SJSA1 (cell line): ENCODE measurements at places on chromosomes 4 and X. TPM values are rescaled to one million over a fixed set of nuclear protein-coding genes. Genes with fewer than 3 reads are reported as not detected.

- DNase-seq = no peak
These were observed 91.6 kb downstream of the APBB2 start for GRCh38 chr4:41122775-41123174.

- no peak for DNase-seq
These were observed 10.4 kb upstream of the FAM13A start for GRCh38 chr4:89067417-89067816.

PF4V1 gene
- total RNA-seq = not detected in 2 replicates

GRCh38 chr4:48017108-48017571, 568 bp downstream of the NIPAL1 start:
- DNase-seq = peak; percentile 57

GRCh38 chr4:79364061-79364460, 38.2 kb upstream of the NAA11 start:
- no peak for DNase-seq

- DNase-seq = no peak
These were observed 2.5 kb downstream of the CACNA1F start for GRCh38 chrX:49230500-49231232.

GRCh38 chr4:83658806-83659205, 122.9 kb downstream of the GPAT3 start:
- no peak for DNase-seq
